ENCODE measurements at places on chromosomes 7 and 10. TPM values are rescaled to one million over a fixed set of nuclear protein-coding genes. Genes with fewer than 3 reads are reported as not detected.

DNA sequence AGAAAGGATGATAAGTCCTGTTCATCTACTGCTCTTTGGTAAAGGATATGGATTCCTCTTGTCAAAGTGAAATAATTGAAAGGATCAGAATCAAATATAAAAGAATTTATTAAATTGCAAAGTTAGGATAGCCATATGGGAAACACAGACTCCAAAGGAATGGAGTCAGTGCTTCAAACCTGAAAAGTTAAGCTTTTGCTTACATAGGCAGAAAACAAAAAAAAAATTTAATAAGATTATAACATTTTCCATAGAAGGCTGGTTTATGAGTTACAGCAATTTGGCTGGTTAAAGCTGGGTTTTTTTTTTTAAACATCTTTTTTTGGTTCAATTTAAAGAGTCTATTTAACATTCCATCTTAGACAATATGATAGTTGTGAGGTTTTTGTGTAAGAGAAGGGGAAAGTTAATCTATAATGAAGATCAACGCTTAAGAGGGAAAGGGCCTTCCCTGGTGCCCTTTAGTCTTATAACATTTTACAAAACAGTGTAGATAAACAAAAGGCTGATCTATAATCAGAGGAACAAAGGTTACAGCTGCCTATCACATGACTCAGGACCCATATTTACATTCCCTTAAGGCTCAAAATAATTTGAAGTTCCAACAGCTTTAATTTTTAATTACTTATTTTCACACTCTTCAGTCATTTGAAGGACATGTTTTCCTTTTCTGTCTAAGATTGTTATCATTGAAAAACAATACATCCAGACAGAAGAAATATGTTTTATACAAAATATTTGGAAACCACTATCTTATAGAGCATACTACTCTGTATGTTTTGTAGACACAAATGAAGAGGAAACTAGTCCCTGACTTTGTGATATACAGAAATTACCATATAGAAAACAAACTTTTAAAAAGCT, 234.3 kb upstream of the MBL2 start:
- DNase-seq, result no peak

DNA sequence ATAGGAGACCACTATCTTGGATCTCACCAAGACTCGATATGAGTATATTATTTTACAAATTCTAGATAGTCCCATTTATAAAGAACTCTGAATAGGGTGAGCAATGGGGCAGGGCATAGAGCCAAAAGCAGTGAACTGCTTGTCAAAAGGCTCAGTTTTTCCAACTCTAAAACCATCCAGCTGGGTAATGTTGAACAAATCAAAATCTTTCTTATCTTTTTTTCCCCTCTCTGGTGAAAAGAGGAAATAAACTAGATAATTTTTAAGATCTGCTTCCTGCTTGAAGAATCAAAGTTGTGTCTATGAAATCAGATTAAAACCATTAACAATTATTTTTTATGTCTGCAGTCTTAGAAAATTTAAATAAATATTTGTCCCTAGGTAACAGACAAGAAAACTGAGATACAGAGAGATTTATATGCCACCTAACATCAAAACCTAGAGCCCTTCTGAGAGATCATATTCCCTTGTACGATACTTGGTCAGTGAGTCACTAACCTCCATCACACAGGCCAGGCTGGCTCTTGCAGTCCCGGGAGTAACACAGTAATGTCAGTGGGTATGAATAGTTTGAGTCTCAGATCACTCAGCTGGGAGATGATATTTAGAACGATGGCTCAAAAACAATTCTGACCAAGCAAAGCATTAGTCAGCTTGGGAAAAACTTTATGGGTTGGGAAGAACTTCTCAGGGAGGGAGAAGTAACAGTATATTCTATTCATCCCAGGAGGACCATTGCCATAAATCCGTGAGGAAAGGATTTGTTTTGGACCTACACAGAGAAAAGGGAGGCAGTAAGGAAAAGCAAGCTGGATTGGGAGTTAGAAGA, 178.8 kb downstream of the REEP3 start:
- DNase-seq, result peak; percentile 99

ANKRD26 gene
- 7.3 TPM for total RNA-seq

- no peak for DNase-seq
These were observed 251.2 kb upstream of the FZD1 start for GRCh38 chr7:91013078-91013477.
